MM.1S (cell line): ENCODE measurements at places on chromosomes 5 and 9.

GRCh38 chr5:15692706-15693381, 192.9 kb downstream of the FBXL7 start:
- no peak for DNase-seq

GRCh38 chr5:137630972-137631370, 104.9 kb downstream of the KLHL3 start:
- no peak for DNase-seq

- no peak for DNase-seq
These were observed 92.4 kb upstream of the SLC1A1 start for GRCh38 chr9:4397917-4398316.

GRCh38 chr5:90184764-90185163, 224.8 kb downstream of the CETN3 start:
- no peak for DNase-seq

GRCh38 chr5:73447530-73448462, 781 bp downstream of the FOXD1 start:
- peak; percentile 50 for DNase-seq

GRCh38 chr9:7451062-7451461, 348.5 kb downstream of the DMAC1 start:
- no peak for DNase-seq

DNA sequence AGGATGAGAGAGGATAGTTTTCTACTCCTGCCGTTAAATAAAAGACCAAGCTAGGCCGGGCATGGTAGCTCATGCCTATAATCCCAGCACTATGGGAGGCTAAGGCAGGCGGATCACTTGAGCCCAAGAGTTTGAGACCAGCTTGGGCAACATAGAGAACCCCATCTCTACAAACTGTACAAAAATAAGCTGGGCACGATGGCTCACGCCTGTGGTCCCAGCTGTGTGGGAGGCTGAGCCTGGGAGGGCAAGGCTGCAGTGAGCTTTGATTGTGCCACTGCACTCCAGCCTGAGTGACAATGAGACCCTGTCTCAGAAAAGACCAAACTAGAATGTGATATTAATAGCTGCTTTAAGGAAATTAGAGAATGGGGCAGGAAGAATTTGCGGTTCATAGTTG, 158.4 kb downstream of the NIPBL start:
- DNase-seq, result no peak

- DNase-seq, result no peak
These were observed 100.8 kb downstream of the DMXL1 start for GRCh38 chr5:119171686-119172085.

DNA sequence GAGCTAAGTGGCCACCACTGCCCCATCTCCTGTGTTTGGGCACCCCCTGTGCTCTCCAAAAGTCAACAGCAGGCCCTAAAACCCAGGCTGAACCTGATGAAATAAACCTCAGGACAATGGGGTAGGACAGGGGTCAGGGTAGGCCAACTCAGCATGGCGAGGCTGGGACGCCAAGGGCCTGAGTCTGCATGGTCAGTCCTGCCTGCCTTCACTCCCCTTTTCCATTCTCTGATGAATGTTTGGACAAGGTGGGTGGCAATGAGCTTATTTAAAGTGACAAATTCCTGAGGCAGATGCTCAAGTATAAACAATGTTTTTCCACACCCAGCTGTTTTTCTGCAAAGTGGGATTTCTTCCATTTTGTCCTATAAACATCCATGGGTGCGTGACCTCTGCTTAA, 47.2 kb upstream of the CXCL14 start:
- DNase-seq, result no peak

GRCh38 chr9:110198357-110198756, 9.6 kb downstream of the C9orf152 start:
- no peak for DNase-seq

DNA sequence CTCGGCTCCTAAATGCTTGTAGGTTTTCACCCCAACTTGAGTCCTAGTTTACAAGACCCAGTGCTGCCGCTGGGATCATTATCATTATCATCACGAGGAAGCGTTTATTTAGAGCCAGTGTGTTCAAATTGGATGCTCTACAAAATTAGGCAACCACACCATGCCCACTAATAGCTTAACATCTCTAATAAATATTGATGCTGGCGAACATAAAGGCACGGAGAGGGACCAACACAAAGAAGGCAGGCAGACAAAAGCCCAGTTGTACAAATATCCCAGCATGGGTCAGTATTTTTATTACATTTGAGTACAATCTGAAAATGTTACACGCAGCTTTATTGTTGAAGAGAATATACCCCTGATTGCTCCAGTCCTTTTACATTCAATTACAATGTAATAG, 4.7 kb downstream of the CFAP77 start:
- DNase-seq, result no peak

GRCh38 chr9:97900738-97901565, 21.3 kb downstream of the TRMO start:
- peak; percentile 37 for DNase-seq

DNA sequence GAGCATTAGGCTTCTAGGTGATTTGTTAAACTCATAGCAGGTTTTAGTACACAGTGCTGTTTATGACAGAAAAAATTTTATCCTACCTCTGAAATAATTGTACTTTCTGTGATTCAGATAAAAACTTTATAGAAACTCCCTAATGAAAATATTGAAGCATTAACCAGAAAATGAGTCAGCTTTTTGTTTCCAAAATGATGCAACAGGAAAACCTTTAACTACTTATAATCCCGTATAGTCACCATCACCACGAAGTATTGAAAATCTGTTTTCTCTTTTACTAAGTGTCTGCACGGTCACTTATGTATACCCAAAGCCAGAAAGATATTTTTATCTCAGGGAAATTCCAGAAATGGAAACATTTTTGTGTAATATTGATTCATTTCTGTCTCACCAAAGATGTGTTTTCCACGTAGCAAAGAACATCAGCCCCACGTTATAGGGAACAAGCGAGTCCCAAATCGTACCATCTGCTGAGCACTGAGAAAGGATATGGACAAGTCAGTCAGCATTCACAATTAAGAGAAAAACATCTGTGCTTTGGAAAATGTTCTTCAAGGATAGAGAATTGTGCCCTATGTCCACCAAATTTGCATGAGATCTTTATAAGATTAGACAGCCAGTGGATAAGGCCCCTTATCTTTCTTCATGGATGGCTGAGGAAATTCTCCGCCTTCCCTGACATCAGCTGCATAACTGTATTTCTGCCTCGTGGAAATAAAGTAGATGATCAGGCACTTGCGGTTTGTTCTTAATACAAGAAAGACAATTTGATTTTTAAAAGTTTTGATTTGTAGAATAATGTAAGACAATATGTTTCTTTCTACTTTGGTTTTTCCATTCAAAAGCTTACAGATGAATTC, 41.9 kb downstream of the TNFAIP8 start:
- no peak for DNase-seq

GRCh38 chr5:91595424-91595823, 212.3 kb upstream of the ARRDC3 start:
- no peak for DNase-seq

DNA sequence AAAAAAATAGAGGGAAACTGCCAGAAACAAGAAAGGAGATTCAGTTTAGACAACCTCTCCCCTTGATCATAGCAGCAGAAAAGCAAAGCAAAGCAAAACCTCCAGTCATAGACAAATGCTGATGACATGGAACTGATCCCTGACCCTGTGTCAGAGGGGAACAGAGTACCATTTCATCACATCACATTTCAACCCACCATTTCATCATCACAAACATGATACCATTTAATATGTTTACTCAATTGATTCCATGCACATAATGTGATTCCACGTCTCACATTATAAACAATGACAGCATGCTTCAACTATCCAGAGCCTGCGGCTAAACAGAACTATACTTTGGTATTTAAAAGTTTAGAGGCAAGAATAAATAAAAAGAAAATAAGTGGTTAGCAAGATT, 28.7 kb upstream of the ACOT12 start:
- no peak for DNase-seq
